ENCODE measurements at places on chromosomes 1 and 21. TPM values are rescaled to one million over a fixed set of nuclear protein-coding genes. Genes with fewer than 3 reads are reported as not detected.

DNA sequence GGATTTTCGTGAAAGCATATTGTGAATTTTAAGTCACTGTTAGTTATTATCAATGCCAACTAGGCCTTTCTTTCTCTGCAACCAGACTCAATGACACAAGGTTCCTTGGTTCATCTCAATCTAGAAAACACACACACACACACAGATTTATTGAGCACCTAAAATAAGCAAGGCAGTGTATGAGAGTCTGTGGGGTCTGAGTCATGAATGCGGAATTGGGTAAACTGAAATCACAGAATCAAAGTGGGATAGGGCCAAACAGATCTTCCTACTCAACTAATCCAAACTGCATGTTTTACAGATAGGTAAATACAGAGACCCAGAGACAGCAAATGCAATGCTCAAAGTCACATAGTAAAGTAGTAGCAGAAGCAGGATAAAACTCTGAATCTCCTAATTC is 48.5 kb upstream of the NRDC start:
- no peak for DNase-seq

DNA sequence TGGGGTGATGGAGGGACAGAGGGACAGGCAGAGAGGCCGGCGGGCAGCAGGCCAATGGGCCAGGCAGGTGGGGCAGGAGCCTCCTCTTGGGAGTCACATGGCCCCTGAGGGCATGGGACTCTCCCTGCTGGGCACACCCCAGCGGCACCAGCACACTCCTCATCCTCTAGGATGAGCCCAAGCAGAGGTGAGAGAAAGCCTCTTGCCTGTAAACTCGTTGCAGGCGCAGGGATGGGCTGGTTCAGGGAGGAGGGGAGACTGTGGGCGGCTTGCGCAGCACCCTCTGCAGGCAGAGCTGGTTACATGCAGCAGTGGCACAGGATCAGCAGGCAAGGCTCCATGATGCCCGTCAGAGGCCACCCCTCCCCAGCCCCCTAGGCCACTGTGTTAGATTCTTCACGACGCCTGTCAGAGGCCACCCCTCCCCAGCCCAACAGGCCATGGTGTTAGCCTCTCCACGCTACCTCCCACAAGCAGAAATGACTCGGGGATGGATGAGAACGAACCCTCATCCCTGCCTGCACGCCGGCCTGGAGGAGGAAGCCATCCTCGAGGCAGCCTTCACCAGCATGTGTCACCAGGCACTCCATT is 209.7 kb upstream of the VAMP3 start:
- no peak for DNase-seq

The ATAD3C gene
- total RNA-seq, result 0.98 TPM

The S100A8 gene
- total RNA-seq, result not detected

GRCh38 chr21:45848331-45848730 is 133.2 kb upstream of the COL6A1 start:
- no peak for DNase-seq

The RGS4 gene
- total RNA-seq, result not detected

GRCh38 chr1:183970516-183971300 is 66.8 kb downstream of the COLGALT2 start:
- no peak for DNase-seq

GRCh38 chr21:36729310-36729970 is 30.5 kb downstream of the SIM2 start:
- DNase-seq, result peak; percentile 8

All from activated CD4-positive, alpha-beta memory T cell treated with anti-CD3 and anti-CD28 coated beads, Interleukin-2, amount 10 ng/mL, durations not matched to agents 7 days and 5 days (primary cell).